ENCODE measurements at places on chromosomes 4 and X. TPM values are rescaled to one million over a fixed set of nuclear protein-coding genes. Genes with fewer than 3 reads are reported as not detected.

Gene RGN
- not detected for total RNA-seq

Gene GAGE2A
- total RNA-seq: 61.7 TPM

Gene ANOS1
- total RNA-seq: not detected

Gene CXCL1
- total RNA-seq: 21.4 TPM

Gene MAB21L2
- 2.6 TPM for total RNA-seq

Gene ZCCHC12
- total RNA-seq: not detected

GRCh38 chrX:9997524-9997923 is 30.4 kb downstream of the CLDN34 start:
- no peak for DNase-seq

DNA sequence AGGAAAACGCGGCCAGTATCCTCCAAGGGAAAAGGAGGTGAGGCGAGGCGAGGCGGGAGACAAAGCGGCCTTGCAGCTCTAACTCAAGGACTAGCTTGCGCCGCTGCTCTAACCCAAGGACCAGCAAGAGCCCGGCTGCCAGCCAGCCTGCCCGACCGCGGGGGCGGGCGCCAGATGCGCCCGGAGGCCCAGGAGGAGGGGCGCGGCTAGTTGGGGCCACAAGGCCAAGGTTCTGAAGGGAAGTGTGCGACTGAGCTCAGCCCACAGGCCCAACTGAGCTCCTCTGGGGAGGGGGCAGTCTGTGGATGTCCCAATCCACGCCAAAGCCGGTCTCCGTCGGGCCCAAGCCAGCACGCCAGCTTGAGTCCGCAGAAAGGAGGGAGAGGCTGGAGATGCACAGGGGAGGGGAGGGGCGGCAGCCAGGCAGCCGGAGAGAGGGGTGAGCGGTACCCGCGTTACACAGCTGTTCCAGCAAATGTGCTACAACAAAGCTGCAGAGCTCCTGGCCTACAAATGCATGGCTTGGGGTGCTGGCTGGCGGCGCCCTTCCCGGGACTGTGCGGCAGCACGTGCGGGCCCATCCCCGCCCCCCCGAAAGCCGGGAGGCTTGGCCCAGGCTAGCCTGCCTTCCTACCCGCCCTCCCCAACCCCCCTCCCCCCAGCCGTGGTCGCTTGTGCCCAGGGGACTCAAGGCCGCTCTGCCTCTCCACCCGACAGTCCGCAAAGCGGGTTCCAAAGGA is 637 bp downstream of the AMER1 start:
- DNase-seq: peak; percentile 21

DNA sequence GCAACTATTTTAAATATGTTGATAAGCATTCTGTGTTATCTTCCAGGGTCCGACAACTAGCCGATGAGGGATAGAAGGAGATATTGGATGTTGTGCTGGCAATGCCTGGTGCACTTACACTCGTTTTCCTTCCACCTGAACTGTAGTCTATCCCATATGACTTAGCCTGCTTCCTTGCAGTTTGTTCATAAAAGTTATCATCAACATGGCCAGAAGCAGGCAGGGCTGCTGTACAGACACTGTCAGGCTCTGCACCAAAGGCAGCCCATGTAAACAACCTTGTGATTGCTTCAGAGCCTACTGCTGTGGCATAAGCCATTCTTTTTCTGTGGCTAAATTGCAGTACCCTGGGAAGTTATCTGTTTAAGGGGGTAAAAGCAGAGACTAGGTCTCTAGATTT is 1.6 kb downstream of the MAPK10 start:
- no peak for DNase-seq

DNA sequence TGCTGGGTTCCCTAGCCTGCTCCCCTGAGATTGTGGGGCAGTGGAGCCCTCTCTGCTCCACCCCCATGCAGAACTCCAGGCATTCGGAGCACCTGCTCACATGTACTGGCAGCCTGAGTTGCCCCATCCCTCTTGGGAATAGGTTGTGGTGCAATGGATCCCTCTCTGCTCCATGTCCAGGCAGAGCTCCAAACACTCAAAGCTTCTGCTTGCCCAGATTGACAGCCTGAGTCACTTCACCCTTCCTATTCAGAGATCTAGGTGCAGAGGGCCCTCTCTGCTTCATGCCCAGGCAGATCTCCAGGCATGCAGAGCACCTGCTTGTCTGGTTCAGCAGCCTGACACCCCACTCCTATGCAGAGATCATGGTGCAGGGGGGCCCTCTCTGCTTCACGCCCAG is 18.6 kb upstream of the TEX13B start:
- DNase-seq: no peak

DNA sequence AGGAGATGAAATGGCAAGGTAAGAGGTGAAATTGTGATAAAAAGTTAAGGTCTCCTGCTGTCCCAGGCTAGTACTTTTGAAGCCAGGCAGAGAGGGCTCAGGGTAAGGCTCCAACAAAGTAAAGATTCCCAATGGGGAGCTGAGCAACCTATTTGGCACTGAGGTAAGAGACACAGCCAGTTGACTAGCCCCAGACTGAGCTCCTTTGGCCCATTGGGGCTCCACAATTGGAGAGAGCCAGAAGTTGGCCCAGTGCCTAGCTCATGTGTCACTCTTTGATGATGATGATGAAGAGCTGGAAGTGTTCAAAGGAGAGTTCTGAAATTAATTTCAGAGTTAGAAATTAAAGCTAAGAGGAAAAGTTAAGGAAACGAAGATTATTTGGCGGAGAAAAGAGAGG is 94.6 kb downstream of the RLIM start:
- DNase-seq: no peak

DNA sequence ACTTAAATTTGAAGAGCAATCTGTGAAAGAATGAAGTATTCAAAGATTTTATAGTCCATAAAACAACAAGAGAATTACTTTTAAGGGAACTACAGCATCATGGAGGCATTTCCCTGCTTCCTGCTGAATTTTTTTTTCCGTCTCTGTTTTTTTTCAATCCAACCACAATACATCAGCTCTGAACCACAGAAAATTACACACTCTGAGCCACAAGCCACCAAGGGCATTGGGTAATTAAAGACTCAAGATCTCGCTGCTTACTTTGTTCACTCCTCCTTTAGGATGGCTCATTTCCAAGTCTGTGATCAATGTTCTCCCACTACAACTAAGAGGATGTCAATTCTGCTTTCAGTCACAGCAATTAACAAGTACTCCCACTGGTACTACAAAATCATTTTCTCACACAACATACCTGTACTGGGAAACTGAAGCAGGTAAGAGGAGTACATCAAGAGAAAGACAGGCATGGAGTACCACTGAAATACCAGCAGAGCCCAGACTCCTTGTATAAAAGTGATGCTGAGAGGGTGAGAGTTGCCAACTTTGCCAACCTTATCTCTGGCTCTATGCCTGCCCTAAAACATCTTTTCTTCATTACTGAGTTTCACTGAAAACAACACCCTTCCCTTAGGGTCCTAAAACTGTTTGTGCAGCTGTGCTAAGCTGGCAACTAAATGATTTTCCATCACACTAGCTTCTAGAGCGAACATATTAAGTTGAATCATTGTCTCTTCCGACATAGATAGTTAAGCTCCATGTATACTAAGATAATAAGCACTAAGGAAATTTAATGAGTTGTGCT is 105.8 kb upstream of the MAGEB18 start:
- DNase-seq: no peak

- DNase-seq: no peak
Observed at GRCh38 chr4:133997436-133997835, 204.2 kb downstream of the PABPC4L start.

- DNase-seq: no peak
Observed at GRCh38 chrX:118074196-118074595, 42.4 kb downstream of the KLHL13 start.

- peak; percentile 37 for DNase-seq
Observed at GRCh38 chr4:16250661-16251365, 24.5 kb upstream of the TAPT1 start.

DNA sequence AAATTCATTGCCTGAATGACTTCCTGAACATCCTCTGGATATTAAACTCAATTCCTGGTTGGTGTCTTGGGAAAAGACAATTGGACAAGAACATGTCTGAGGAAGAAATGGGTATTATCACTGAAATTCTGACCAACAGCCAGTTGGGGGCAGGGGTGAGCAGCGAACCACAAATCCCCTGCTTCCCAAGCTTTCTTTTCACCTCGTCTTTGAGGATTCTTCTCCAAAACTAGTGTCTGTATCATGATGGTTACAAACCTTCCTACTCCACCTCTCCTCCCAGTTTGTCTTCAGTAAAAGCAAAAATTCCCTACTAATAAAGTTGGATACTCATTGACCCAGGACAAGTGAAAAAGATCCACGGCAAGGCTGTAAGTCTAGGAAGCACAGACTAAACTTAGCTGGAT is 48.3 kb upstream of the WDR1 start:
- peak; percentile 30 for DNase-seq

DNA sequence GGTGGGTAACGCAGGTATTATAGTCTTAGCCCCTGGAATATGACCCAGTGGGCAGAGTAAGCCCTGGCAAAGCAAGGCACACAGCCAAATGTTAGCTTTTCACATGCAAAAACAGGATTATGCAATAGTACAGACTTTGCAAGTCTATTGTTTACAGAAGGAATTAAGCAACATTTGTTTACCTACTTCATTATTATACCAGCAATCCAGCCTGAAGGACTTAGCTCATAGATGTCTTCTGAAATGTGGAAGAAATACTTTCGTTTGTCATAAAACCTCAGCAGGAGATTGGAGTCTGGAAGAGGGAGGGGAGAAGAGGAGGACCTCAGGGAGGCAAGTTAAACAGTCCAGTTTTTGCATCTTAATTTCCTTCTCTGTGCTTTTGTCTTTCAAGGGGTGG is 226.7 kb upstream of the CENPE start:
- DNase-seq: no peak

- DNase-seq: no peak
Observed at GRCh38 chr4:108788731-108789130, 25.9 kb upstream of the ETNPPL start.

DNA sequence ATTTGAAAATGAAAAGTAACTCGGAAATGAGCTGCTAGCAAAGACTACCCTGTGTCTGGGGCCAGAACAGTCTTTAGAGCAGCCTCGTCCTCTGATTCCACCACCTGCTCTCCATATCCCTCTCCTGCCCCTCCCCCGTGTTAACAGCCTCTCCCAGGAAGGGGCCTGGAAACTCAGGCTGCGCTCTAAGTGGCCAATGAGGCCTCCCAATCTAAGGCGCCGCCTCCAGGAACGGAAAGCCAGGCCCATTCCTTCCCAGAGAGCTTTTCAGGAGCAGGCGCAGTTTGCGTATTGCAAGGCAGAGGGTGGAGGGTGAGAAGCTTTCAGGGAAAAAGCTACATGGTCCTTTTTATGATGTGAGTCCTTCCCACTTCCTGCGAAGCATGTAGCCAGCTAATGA is 31.2 kb downstream of the RS1 start:
- DNase-seq: no peak

DNA sequence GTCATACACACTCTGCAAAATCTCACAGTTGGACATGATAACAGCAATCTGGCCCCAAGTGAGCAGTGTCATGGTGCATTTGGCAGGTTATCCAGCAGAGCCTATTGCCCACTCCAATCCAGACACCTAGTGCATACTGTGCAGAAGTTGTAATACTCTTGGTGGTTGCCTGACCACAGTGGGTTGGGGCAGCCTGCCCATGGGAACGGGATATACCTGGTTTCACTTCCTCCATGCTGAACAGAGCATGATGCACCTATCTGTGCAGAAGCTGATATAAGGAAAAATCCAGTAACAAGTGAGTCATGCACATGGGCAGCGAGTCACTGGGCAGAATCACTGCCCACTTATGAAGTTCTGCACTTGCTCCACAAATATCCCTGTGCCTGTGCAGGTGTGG is 105.3 kb upstream of the IGSF1 start:
- peak; percentile 3 for DNase-seq

DNA sequence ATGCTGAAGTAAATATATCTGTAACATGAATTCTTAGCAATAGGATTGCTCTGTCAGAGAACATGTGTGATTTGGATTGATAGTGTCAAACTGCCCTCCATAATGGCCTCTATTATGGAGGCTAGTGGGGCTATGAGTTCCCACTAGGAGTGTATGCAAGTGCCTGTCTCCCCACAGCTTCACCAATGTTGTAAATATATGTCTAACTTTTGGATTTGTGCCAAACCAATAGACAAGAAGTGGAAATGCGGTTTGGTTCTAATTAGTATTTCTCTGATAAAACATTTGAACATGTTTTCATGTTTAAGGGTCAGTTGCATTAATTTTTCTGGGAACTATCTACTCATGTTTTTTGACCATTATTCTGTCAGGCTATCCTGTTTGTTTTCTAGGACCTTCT is 28.1 kb downstream of the GPAT3 start:
- no peak for DNase-seq

- DNase-seq: peak; percentile 58
Observed at GRCh38 chrX:38233891-38234667, 13.4 kb upstream of the SRPX start.

- DNase-seq: peak; percentile 77
Observed at GRCh38 chrX:56563231-56564161, at the start of gene UBQLN2. Gene UBQLN2, plus strand, starts transcription at chrX:56563627. Its CDS starts 247 bp downstream, at chrX:56563874.

DNA sequence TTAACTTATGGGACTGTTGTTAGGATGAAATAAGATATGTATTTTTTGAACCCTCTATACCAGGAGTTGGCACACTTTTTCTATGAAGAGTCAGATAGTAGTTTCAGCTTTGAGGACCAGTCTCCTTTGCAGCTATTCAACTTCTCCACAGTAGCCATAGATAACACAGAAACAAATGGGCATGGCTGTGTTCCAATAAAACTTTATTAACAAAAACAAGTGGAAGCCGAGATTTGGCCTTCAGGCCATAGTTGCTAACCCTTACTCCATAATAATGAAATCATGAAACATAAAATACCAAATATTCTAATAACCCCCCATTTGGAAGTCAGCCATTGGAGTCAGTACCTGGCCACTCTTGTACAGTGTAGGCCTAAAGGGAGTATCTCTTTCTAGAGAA is 30.6 kb downstream of the ARX start:
- DNase-seq: no peak

- peak; percentile 74 for DNase-seq
Observed at GRCh38 chrX:48971249-48972219, at the start of gene KCND1. Gene KCND1, minus strand, starts transcription at chrX:48971844. Its CDS starts 1,573 bp downstream, at chrX:48970271.

GRCh38 chr4:122963216-122963615 is 40.8 kb upstream of the NUDT6 start:
- no peak for DNase-seq

- peak; percentile 24 for DNase-seq
Observed at GRCh38 chrX:74514384-74514783, 93.1 kb downstream of the SLC16A2 start.

GRCh38 chr4:70613306-70614183 is 15.0 kb upstream of the ENAM start:
- DNase-seq: no peak

GRCh38 chr4:77471821-77472495 is 133.7 kb upstream of the CXCL13 start:
- no peak for DNase-seq

Data from Daoy (cell line).